ENCODE measurements at places on chromosomes 16 and 17.

DNA sequence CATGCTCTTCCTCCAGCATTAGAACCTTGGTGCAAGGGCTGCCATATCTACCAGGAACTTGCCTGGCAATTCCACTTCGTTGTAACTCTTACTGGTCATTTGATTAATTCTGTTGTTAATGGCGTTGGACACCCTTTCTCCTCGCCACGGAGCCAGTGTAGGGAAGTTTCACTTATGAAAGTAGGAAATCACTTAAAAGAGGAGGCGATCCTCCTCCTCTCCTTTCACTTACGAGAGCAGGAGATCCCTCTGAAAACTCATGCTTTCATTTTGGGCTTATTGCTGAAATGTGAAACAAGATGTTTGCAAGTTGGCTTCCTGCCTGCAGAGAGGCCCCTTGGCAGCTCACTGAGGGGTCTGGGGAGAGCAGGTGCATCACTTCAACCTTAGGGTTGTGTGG is 226.0 kb downstream of the SNX29 start:
- DNase-seq = no peak

GRCh38 chr16:56408379-56409098 is 16.8 kb downstream of the AMFR start:
- no peak for DNase-seq

GRCh38 chr16:31488468-31489297 is 5.8 kb downstream of the SLC5A2 start:
- no peak for DNase-seq

GRCh38 chr17:32111141-32111771 is 31.0 kb upstream of the RHOT1 start:
- peak; percentile 16 for DNase-seq

DNA sequence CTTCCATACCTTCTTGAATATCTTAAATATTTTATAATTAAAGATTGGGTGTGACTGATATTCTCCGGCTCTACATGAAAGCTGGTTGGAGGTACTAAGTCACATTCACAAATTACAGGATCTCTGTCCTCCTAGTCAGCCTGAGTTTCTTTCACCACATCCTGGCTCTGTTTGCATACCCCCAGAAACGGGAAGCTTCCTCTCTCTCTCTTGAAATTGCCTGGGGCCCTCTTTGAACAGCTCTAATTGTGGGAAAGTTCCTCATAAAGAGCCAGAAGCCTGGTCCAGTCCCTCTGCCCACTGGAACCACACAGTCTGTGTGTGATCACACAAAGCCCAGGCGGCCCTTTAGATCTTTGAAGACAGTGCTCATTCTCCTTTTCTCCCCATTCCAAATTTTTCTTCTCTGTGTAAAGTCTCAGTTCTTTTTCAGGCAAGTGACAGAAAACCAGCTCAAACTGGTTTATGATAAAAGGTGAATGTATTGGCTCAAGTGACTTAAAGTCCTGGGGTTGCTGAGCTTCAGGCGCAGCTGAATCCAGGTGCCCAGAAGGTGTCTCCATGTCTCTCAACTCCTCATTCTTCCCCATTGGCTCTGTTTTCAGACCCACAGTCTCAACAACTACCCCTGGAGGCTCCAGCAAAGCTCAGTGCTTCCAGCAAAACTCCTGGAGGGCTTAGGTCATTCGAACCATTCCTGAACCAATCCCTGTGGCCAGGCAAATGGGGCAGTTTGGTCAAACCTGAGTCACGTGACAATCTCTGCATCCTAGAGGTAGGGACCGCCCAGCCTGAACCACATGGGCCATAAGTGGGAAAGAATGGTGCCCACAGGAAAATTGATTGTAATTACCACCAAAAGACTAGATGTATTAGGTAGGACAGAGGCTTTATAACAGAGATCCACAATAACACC is 8.5 kb upstream of the RAI1 start:
- DNase-seq = no peak

DNA sequence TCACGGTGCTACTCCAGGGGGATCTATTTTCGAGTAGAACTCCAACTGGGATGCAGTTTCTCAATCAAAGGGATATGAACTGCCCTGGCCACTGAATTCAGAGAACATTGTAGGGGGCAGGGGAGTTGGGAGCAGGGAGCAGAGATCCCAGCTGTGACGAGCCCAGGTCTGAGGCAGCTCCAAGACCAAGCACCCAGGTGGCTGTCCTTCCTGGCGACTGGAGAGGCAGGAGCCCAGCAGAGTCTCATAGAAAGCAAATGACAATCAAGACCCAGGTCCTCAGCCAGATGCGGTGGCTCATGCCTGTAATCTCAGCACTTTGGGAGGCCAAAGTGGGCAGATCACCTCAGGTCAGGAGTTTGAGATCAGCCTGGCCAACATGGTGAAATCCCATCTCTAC is 60.1 kb downstream of the TK2 start:
- no peak for DNase-seq

DNA sequence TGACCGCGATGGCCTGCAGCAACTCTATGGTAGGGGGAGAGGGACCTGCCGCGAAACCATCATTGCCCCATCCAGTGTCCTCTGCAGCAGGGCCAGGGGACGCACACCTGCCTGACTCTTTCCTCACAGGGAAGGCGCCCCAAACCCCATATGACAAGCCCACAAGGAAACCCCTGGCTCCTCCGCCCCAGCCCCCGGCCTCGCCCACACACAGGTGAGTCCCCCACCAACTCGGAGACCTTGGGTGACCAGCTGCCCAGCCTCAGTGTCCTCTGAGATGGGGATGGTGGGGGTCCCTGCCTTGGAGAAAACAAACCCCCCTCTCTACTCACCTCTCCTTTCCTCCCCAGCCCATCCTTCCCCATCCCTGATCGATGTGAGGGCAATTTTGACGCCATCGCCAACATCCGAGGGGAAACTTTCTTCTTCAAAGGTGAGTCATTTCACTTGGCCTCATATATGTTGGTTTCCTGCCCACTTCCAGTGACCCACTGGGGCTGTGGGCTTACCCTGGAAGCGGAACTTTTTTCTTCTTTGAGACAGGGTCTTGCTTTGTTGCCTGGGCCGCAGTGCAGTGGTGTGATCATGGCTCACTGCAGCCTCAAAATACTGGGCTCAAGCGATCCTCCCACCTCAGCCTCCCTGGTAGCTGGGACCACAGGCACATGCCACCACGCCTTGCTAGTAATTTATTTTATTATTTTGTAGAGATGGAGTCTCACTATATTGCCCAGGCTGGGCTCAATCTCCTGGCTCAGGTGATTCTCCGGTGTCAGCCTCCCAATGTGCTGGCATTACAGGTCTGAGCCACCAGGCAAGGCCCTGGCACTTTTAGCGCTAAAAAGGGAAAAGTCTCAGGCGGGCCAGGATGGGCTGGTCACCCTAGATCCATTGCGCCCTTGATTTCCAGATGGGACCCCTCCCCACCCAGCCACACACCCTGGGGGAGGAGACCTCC is 8.0 kb upstream of the IL32 start:
- no peak for DNase-seq

- DNase-seq = peak; percentile 33
Measured at GRCh38 chr16:88924834-88925539, 52.0 kb downstream of the CBFA2T3 start.

- no peak for DNase-seq
Measured at GRCh38 chr17:57607553-57608120, 137.5 kb downstream of the CCDC182 start.

GRCh38 chr16:31074814-31075183 is 577 bp downstream of the ZNF646 start:
- no peak for DNase-seq

DNA sequence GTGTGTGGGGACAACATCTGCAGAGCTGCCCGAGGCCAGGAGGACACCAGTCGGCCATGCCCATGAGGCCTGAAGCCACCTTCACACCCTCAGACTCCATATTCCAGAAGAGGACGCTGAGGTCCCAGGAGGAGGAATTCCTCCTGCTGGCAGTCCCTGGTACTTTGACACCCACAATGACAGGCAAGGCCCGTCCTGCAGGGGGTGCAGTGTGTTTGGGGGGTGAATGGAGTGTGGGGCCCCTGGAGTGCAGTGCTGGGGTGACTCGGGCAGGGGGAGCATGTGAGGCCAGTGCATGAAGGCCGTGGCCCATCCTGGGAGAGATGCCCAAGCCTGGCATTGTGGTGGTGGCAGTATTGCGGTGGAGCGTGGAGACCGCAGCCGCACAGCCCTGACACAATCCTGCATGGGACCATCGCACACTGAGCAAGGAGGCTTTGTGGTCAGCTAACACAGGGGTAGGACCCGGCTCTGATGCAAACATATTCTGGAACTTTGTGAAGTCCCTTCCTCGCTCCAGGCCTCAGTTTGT is 52.2 kb downstream of the ZDHHC7 start:
- DNase-seq = no peak

DNA sequence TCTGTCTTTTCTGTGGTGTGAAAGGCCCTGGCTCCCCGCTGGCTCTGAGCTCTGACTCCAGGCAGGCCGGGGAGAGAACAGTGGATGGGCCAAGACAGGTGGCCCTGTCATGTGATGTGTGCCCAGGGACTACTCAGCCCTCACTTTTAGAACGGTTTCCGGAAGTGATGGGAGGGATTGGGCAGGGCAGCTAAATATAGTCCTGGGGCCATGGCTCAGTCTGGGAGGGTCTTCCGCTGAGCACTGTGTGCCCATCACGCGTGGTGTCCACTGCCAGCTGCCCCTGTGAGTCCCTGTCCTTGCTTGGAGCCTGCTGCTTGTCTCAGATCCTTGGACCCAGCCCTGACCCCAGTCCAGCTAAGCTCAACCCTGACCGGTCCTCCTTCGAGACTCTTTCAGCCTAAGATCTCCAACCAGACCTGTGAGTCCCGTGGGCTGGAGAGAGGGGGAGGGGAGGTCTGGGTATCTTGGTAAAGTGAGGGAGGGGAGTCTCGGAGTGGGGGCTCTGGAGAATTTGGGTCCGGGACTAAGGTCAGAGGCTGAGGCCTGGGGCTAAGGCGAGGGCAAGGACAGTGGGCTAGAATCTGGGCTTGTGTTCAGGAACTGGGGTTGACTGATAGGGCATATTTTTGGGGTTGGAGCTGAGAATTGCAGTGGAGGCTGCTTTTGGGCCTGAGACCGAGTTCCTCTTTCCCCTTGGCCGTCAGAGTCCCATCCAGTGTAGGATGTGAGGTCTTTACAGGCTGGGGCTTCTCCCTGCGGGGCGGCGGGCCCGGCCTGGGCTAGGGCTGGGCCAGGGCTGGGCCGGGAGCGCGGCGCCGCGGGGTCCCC is at the start of gene TRIM72:
TRIM72 (plus strand) TSS at position 243 of the 831 bp plus-strand sequence. CDS start 620 bp downstream, outside the sequence.
- DNase-seq = no peak
